Fibroblast of the aortic adventitia (primary cell): ENCODE measurements at places on chromosomes 3 and 15. TPM values are rescaled to one million over a fixed set of nuclear protein-coding genes. Genes with fewer than 3 reads are reported as not detected.

DNA sequence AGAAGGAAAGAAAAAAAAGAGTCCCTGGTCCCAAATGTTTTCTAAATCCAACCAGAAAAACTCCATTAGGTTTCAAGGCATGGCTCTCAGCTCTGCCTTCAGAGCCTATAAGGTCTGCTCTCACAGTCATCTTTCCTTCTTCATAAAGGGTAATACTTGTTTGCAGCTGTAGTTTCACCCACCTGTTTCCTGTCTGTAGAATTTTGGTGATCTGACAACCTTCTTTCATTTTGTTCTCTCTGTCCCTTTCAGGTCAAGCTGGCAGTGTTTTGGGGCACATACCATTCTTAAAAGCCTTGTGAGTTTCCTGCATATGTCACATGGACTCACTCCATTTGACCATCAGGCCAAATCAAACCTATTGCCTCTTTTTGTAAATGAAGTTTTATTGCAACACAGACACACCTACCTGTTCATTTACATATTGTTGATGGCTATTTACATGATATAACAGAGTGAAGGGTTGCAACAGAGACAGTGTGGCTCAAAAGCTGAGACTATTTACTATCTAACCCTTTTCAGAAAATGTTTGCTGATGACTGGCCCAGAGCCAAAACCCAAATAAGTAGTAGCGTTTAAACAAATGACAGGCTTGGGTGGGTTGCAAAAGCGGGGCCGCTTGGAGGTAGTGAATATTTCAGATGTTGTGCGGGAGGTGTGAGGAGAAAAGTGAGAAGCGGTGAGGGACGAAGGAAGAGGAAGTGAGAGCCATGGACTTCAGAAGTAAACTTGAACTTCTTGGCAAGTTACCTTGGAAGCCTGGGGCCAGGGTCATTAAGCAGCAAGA, 292.7 kb upstream of the PROK2 start:
- no peak for DNase-seq

- DNase-seq, result no peak
These were observed 10.4 kb downstream of the TTC14 start for GRCh38 chr3:180612364-180612763.

DNA sequence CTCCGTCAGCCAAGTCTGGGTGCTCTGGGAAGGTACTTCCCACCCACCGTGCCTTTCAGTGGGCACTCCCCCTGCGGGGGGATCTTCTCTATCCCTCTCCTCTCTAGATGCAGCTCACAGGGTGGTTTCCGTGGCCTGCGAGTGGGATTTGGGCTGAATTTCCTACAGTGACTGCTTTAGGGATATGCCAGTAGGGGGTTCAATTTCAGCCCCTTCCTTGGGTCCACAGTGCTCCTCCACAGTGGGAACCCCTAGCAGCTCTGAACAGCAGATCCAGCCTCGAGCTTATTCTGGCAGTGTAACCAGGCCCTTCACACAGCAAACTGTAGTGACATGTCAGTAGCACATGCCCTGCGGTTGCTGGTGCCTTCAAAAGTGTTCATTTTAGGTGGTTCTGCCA, 155.7 kb downstream of the CHDH start:
- DNase-seq, result no peak

DNA sequence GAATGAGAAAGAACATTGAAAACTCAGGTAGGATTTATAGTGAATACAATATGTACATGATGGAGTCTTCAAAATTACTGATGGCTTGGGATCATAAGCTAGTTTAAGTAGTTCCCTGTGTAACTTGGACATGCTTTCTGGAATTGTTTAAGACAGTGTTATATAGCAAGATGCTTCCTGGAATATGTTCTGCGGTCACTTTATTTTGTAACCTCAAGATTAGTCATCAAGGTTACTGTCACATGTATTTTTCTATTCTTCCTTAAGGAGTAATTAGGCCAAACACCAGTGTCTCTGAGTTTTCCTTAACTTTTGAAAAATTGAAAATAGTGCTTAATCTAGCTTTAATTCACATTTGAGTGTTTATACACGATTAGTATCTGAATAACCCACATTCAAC, 760.3 kb upstream of the ARRDC4 start:
- DNase-seq, result no peak

Gene APH1B
- total RNA-seq, result 7.8 and 22.3 TPM in 2 replicates

DNA sequence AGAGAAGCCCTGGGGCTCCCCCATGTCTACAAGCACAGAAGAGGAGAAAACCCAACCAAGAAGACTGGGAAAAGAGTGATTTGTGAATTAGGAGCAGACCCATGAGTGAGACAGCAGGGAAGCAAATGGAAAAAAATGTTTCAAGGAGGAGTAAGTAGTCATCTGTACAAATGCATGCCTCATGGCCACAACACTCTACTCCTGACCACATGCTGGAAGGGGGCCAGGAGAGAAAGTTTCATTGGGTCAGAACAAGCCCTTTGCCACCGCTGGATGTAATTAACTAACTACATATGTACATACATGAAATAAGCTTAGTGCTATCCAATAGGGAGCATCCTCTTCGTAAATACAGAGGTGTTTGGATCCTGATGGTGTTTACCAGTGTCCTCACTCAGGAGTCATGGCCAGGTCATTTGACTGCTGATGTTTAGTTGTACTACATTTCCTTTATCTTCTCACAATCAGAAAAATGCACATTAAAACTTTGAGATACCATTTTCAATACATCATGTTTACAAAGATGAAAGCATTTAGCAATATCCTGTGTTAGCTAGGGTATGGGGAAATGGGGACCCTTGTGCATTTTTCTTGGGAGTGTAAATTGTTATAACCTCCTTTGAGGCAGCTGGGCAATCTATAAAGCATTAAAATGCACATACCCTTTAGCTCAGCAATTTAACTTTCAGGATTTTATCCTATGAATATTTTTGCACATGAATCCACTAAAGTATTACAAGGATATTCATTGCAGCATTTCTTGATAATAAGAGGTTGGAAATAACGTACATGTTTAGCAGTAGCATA, 27.1 kb downstream of the CLRN1 start:
- DNase-seq, result peak; percentile 18

DNA sequence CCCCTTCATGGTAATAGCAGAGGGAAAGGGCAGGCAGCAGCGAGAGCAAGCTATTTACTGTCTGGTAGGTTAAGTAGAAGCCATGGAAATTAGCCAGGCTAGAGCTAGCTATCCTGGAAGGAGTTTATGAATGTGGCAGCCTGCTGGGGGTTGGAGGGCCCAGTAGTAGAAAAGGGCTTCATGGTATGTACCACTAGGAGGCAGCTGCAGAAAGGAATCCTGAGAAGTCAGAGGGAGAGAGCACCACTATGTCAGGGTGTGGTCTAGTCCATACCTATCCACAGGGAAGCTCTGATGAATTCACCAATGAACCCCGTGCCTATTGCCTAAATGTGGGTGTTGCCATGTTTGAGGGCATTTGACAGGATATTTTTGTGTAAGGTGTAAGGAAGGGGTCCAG, 55.0 kb downstream of the PLAAT1 start:
- DNase-seq, result no peak

Gene MESP1
- 0.45 and 0.49 TPM in 2 replicates for total RNA-seq

- no peak for DNase-seq
These were observed 352.1 kb downstream of the SHQ1 start for GRCh38 chr3:72496051-72496670.

Gene ARNT2
- total RNA-seq, result 9.4 and 12.7 TPM in 2 replicates

DNA sequence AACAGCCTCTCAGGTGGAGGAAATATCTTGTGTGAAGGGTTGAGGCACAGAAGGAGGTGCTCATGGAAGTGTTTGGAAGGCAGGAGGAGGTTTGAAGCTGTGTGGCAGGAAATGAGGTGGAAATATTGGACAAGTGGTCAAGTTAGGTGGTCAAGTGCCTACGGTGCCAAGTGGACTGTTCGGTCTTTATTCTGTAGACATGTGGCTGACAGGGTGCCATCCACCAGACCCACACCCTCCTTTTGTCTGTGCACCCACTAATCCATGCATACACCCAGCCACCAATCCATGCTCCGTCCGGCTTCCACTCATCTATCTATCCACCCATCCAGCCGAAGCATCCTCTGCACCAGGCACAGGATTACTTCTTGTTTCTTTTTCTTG, 2.2 kb downstream of the SLC6A20 start:
- DNase-seq, result no peak

GRCh38 chr15:37733628-37734027, 200.8 kb upstream of the TMCO5A start:
- peak; percentile 3 for DNase-seq

- DNase-seq, result no peak
These were observed 149.7 kb upstream of the ATP2B2 start for GRCh38 chr3:10655105-10655504.

Gene TM6SF1
- total RNA-seq, result 0.18 TPM in 1 of 2 replicates, not detected in the other

Gene CHL1
- total RNA-seq, result 0.16 and 0.63 TPM in 2 replicates

- peak; percentile 89 for DNase-seq
These were observed 2.6 kb downstream of the CD276 start for GRCh38 chr15:73686781-73687256.

Gene NOX5
- 0.08 and 0.27 TPM in 2 replicates for total RNA-seq

- no peak for DNase-seq
These were observed 20.5 kb upstream of the MUC20 start for GRCh38 chr3:195700319-195700718.

- DNase-seq, result no peak
These were observed 55.2 kb downstream of the SLC12A6 start for GRCh38 chr15:34282384-34282783.

- peak; percentile 84 for DNase-seq
These were observed 612.1 kb upstream of the NR2F2 start for GRCh38 chr15:95718441-95718840.

GRCh38 chr3:46713898-46714552, 3.6 kb downstream of the PRSS50 start:
- DNase-seq, result no peak

Gene PLAAT1
- 0.90 TPM in 1 of 2 replicates, not detected in the other for total RNA-seq

GRCh38 chr15:83404121-83404520, 43.0 kb upstream of the SH3GL3 start:
- DNase-seq, result no peak

Gene TNFSF10
- total RNA-seq, result 1.1 and 5.0 TPM in 2 replicates

Gene SOX2
- total RNA-seq, result not detected in 2 replicates

DNA sequence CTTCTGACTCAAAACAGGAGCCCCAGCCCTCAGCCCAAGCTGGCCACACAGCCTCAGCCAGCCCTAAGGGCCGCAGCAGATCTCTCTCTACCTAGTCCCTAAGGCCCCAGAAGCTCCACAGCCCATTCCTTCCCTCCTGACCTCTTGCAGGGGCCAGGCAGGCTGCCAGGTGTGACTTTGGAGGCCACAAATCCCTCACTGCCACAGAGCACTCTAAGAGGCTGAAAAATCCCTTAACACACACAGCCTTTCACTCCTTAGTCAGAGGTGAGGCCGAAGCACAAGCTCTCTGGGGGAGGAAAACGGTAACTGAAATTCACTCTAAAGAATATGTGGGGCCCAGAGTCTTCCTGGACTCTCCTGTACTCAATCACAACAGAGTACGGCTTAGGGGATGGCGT, 23.3 kb downstream of the LRRC2 start:
- DNase-seq, result no peak

Gene OR5K3
- total RNA-seq, result not detected in 2 replicates

GRCh38 chr3:30222441-30222840, 384.0 kb upstream of the TGFBR2 start:
- DNase-seq, result no peak

DNA sequence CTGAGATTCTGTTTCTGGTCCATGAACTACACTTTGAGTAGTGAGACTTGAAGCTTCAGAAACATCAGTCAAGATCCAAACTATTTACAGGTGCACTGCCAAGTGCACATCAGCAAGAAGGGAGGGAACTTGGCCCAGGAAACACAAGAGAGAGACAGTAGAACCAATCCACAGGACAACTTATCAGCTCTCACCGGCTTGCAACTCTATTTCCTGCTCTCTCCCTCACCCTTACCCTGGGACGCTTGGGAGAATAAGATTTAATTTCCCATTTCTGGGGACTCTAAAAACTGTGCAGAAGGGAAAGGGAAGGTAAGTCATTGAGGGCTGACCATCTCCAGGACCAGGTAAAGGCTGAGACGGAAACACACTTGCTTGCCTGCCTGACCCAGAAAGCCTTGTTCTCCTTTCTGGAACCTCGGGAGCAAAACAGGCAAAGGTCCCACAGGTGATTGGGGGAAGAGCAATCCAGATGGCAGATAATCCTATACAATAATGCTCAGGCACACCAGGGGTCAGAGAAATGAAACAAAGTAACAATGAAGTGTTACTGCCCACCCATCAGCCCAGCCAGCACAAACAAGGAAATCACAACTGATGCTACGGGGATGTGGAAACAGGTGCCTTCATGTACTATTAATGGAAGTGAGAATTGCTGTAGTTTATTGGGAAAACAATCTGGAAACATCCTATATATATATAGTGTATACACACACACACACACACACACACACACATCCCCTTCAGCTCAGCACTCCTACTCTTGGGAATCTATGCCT, 154.4 kb downstream of the XXYLT1 start:
- DNase-seq, result no peak

GRCh38 chr3:183698318-183698751, 738 bp downstream of the YEATS2 start:
- peak; percentile 50 for DNase-seq

- no peak for DNase-seq
These were observed 59.5 kb upstream of the SLC6A1 start for GRCh38 chr3:10933021-10933420.

DNA sequence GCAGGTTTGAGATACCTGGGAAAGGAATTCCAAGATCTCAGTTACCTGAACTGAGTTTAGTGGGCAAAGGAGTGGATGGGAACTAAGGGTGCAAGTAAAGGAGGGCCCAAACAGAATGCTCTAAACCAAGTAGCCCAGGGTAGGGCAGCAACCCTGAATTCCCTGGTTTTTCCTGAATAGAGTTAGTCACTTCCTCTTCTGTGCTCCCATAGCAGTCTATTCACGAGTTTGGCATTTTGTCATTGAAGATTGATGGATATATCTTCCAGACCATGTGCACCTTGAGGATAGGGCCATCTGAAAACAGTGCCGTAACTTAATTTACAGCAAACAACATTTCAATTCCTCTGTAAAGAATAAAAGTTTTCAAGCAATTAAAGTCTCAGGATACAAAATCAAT, 18.5 kb upstream of the PTX3 start:
- DNase-seq, result peak; percentile 6

DNA sequence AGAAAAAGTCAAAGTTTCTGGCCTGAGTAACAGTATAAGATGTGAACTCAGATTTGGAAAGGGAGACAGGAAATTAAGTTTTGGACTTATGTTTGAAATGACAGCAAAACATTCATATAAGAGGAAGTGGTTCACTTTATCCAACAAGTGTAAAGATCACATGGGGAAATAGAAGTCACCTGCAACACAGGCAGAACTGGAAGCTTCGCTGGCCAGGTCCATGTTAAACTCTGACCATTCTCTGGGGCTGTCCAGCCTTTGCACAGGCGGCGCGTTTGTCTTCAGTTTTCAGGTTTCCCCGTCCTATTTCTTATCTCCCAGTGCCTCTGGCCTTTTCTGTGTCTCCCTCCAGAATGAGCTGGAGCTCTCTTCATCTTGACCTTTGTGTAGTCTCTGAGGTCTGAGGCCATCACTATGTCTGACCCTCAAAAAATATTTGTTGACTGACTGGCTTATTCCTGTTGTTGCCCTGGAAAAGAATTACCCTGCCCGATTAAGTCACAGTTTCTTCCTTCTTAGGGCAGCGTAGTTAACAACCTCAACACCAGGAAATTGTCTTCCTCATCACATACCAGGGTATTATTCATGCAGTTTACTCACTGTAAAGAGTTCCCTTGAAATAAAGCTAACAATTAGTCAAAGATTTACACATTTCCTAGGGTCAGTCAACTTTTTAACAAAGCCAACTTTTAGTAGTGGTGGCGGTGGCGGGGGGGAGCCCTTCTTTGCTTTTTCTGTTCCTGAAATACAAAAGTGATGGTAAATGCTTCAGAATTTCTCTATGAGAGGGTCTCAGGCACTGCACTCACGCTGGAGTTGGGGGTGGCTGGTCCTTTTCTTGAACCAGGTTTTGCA, 959 bp upstream of the RASA2 start:
- DNase-seq, result peak; percentile 68

Gene RPL14
- 102 and 722 TPM in 2 replicates for total RNA-seq

GRCh38 chr15:76168237-76168984, 108.6 kb downstream of the TMEM266 start:
- DNase-seq, result no peak

Gene PEX5L
- total RNA-seq, result 0.27 and 1.7 TPM in 2 replicates
